Aorta (tissue), 5 donors: ENCODE measurements at places on chromosomes 6 and 20. TPM values are rescaled to one million over a fixed set of nuclear protein-coding genes. Genes with fewer than 3 reads are reported as not detected.

MYB gene
- not detected for total RNA-seq

- DNase-seq, result no peak
These were observed 79.7 kb upstream of the SYNDIG1 start for GRCh38 chr20:24389686-24390085.

- DNase-seq, result no peak
These were observed 13.8 kb downstream of the SYTL3 start for GRCh38 chr6:158663625-158664165.

DACT2 gene
- 0.48 TPM for total RNA-seq

SULF2 gene
- total RNA-seq, result 85.8 TPM

DNA sequence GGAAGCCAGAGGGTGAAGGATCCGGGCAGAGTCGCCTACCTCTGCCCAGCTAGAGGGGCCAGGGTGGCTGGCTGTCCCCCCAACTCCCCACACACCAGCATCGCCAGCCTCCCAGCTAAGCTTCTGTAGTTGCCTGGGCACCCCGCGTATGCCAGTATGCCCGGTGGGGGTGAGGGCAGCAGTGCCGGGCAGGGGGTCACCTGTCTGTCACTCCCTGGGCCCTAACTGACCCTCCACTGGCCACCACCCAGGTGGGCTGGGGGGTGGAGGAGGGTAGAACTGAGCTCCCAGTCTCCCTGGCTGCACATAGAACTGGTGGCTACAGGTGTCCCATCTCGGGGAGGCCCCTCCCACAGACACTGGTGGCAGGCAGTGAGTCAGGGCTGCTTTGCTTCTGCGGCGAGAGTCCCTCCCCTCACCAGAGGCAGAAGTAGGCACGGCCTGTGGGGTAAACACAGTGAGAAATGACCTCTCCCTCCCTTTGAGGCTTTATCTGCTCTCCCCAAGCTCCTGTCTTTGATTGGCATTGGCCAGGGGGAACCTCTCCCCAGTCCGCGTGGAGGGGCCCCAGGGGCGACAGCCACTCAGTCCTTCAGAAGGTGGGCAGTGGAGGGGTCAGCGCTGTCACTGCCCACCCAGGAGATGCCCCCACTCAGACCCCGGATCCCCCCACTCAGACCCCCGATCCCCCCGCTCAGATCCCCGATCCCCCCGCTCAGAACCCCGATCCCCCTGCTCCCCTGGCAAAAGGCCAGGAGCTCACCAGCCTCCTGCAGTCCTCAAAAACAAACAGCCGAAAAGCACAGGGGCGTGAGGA, 2.5 kb downstream of the NTSR1 start:
- no peak for DNase-seq
